ENCODE measurements at places on chromosomes 13 and 19.

DNA sequence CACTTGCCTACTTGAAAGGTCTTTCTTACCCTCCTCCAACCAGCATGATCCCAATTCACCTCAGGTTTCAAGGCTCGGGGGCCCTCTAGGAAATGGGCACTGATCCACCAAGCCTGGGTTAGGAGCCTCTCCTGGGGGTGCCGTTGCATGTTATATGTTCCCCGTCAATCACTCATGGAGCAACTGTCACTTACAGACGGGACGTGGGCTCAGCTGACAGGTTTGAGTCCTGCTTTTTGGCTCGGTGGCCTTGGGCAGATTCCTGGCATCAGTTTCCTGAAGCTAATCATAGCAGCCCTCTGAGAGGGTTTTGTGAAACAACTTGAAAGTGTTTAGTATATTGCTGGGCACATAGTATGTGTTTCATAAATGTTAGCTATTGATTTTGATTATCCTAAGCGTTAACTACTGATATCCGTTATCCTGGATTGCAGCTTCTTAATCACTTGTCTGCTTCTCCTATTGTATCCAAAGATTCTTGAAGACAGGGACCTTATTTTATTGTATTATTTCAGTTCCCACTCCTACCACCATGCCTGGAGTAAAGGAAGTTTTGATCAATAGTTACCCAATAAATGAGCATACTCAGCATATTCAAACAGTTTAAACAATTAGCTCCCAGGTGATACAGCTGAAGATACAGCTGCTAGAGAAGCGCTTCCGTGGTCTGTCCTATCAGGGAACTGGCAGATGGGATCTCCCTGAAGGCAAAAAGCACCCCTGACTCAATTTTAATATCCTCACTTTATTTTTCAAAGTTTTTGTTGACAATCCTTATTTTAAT lies 57.9 kb downstream of the RFC3 start:
- DNase-seq, result no peak

GRCh38 chr13:99774644-99775043 lies 196.9 kb downstream of the ZIC5 start:
- DNase-seq, result no peak

DNA sequence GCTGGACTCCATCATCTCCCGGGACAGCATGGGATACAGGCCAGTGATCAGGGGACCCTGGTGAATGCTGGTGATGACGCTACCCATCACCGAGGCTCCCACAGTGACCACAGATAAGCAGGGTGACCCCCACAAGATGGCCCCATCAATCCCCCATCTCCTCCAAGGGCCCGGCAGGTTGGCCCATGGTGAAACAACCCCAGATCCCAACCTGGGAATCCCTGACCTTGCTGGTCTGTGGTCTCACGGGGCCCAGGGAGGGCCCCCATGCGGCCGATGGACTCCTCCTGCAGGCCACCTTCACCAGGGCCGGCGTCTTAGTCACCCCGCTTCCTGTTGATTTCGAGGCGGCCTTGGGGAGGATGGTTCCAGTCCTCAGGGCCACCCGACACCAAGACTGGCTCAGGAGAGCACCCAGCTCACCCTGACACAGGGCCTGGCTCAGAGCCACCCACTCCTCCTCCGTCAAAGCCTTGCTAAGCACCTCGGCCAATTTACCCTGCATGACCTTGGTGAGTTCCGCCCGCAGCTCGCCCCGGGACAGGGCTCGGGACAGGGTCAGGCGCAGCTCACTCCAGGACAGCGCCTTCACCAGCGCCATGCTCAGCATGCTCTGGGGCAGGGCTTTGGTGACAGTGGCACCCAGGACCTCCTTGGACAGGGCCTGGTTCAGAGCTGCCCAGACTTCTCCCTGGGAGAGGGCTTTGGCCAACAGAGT lies 10.0 kb downstream of the IQCN start:
- DNase-seq, result no peak

DNA sequence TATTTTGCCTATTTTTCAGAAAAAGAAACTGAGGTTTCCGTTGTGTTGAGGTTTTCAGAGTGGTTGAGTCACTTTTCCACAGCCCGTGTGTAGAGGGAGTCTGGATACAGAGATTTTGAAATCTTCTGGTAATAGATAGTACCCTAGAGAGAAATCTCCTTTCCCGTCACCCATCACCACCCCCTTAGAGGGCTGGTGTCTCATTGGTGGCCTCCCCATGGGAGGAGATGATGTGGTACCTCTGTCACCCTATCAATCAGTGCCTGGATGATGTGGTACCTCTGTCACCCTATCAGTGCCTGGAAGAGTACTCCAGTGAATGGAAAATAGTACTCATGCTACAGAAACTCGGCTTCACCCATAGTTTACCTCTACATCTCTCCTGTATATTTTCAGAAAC lies 42.2 kb upstream of the SERP2 start:
- DNase-seq, result peak; percentile 75

DNA sequence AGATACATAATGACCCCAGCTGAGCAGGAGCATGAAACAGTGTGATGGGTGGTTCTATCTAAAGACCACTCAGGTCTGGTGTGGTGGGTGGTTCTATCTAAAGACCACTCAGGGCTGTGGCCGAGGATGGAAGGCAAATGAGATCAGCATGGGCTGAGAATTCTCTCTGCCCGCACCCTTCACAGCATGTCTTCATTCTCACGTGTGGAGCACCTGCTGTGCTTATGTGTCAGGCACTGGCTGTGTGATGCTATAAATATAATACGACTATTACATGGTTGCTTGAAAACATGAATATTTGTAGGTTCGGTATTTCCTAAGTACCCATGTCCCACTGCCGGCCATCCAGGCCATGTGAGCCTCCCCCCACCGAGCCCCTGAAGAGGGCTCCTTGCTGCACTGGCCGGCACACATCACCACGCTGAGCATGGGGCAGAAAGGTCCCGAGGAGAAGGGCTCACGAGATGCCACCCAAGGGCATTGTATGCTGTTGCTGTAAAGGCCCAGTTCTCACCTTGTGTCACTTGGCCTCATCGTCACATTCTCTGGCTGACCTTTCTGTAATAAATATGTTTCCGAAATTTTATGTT lies 810.2 kb downstream of the UQCRFS1 start:
- DNase-seq, result no peak

DNA sequence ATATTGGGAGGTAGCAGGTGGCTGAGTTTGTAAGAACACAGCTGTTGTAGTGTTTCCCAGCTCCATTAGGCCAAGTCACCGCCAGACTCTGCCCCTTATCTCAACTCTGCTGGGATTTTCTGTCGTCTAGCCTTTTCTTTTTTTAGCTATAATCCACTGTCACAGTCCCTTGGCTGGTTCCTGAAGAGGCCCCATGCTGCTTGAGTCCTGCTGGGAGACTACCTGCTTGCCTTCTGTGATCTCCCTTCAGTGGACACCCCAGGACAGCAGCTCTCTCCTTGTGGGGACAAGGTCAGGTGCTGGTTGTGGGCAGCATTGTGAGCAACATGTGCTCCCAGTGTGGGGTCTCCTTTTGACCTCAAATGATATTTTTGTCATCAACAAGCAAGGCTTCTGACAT lies 195.0 kb upstream of the ATXN8OS start:
- no peak for DNase-seq

DNA sequence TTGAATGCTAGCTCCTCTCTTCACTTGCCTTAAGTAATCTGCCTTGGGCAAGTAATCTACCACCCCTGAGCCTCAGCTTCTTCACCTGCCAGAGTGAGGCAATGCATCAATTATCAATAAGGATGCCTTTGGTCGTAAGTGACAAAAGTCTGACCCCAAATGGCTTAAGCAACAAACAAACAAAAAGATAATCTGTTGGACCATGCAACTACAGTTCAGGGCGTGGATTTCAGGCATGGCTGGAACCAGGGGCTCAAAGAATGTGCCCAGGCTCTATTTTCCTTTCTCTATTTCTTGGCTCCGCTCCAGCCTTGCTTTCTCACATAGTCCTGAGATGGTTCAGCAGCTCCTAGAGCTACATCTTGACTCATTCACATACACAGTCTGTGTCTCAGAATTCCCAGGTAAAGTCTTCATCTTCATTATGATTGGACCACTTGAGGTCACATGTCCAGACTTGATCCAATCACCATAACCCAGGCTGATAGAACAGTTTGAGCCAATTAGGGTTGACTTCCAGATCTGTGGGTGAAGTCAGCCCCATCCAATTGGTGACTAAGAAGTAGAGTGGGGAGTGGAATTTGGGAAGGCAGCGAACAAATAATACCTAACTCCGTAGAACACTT lies 29.6 kb downstream of the ACSBG2 start:
- peak; percentile 6 for DNase-seq

- DNase-seq, result no peak
These were observed 838 bp downstream of the AKAP11 start for GRCh38 chr13:42272804-42273175.

- DNase-seq, result no peak
These were observed 437.4 kb upstream of the SPRY2 start for GRCh38 chr13:80778297-80778696.

- no peak for DNase-seq
These were observed 112.5 kb upstream of the UQCRFS1 start for GRCh38 chr19:29325241-29325975.

DNA sequence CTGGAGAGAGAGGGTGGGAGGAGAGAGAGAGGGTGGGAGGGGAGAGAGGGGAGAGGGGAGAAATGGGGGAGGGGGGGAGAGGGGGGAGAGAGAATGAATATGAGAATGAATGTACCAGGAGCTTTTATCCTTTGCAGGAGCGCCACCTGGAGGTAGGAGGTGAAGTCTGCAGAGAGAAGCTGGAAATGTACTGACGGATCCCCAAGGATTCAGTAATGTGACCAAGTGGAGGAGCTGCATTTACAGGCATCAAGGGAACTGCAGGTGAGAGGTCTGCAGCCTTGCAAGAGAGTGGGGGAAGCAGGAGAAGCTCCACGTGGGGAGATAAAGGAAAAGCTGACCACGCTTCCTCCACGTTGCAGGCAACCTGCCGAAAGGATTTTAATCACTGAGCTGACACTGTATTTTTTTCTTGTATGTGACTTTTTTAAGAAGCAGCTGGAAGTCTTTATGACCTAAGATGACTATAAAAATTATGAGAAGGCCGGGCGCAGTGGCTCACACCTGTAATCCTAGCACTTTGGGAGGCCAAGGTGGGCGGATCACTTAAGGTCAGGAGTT lies 33.7 kb downstream of the VSTM1 start:
- peak; percentile 67 for DNase-seq

- DNase-seq, result no peak
These were observed 16.8 kb upstream of the ADGRE2 start for GRCh38 chr19:14795078-14795721.

DNA sequence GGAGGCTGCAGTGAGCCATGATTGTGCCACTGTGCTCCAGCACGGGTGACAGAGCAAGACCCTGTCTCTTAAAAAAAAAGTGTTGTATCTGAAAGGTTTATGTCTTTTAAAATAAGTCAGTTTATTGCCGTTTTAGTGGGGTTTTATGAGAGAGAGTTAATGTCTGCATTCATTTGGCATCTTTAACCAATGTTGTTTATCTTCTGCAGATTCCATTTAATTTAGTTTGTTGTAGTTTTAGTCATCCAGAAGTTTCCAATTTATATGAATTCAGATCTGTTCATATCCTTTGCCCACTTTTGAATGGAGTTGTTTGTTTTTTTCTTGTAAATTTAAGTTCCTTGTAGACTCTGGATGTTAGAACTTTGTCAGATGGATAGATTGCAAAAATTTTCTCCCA lies 36.7 kb upstream of the LPAR6 start:
- DNase-seq, result peak; percentile 21

DNA sequence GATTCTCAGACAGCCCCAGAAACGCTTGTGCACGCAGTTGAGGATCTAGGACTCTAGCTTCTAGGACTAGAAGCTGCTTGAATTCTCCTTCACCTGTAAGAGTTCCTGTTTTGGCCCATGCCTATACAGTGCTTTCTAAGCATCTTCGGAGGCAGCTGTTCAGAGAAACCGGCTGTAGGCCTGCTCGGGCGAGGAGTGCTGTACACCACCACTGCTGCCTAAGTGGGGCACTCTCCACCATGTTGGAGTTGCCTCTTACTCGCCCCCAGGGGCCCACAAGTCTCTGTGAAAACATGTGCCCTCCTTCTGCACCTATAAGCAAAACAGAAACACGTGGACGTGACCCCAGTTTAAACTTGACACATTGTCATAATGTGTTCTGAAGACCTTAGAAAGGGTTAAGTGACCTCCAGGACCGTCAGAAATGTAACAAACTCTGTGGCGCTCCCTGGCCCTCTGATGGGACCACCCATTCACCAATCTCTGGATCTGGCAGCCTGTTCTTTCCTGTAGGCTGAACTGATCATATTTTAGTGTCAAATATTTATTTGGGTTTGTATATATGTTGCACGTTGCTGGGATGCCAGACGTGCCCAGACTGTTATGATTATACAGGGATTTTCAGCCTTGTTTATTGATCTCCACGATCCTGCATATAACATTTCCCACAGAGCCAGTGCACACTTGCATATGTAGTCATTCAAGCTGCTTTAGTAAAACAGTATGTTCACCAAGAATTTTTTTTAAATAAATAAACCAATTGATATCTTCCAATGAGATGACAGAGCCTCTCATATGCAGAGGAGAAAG lies 60.8 kb downstream of the C13orf42 start:
- no peak for DNase-seq
